ENCODE measurements at places on chromosomes 6 and 20.
A peak's percentile ranks its signal among the peaks of the same experiment; 100 is the strongest.

- no peak for DNase-seq
Observed at GRCh38 chr6:159089909-159090308, 45.1 kb upstream of the TAGAP start.

GRCh38 chr6:32700391-32701040, 34.1 kb upstream of the HLA-DQB1 start:
- DNase-seq: peak; percentile 27

GRCh38 chr6:135451617-135452190, 45.8 kb downstream of the AHI1 start:
- no peak for DNase-seq

- no peak for DNase-seq
Observed at GRCh38 chr6:37624606-37625574, 72.8 kb downstream of the MDGA1 start.

Measured in GM12864 (cell line).